ENCODE measurements at places on chromosomes 11 and 22.

DNA sequence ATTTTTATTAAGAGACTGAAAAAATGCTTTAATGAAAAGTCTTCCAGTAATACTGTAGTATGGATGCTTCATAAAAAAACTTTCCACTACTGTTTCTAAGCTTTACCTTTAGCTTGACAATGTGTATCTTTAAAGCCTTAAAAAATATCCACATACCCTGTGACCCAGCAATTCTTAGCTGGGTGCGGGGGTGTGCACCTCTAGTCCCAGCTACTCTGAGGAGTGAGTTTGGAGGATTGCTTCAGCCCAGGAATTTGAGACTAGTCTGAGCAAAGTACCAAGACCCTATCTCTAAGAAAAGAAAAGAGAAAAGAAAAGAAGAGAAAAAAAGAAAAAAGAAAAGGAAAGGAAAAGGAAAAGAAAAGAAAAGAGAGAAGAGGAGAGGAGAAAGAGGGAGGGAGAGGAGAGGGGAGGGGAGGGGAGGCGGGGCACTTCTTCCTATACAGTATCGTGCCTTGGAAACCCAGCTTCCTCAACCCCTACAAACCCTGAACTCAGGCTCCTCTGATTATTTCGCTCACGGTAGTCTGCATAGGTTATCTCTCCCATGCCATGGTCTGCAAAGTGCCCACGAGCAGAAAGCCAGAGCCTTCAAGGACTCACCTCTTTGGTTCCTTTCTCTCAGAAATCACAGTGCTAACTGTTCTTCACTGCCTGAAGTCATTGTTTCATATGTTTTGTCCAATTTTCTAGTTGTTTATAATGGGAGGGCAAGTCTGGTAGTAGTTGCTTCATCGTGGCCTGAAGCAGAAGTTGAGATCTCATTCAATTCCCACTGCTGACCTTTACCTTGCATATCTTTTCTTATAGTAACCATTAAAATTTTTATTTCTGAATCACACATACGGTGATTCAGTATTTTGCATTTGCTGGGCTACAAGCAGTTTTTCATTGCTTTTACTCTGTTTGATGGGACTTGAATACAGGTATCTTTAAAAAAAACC is 82.2 kb downstream of the FAM83F start:
- no peak for DNase-seq

DNA sequence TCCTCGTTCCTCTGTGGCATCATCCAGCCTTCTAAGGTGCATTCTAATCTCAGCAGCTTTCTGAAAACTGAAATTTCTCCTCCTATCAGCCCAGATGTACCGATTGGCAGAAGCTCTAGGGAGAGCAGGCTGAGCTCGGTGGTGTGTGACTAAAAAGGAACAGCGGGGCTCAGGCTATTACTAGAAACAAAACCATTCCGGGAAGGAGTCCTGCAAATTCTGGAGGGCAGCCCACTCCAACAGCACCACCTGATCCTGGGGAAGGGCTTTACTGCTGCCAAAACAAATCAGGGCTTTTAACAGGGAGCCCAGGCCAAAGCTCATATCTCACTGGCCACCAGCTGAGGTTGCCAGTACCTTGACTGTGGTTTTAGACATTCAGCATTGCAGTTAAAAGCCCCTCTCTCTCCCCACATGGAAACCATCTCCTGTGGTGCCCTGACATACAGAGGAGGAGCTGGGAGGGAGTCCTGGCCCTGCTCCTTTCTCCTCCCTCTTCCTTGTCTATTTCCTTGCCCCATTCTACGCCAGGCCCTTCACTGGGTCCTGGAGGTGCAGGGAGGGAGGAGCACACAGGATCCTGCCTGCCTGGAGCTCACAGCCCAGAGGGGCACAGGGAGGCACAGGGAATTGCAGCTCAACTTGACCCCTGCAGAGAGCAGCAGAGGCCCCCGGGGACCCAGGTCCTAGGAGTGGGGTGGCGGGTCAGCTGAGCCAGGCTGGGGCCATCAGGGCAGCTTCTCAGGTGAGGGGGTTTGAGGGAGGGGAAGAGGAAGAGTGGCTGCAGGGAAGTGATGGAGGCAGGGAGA is 889 bp downstream of the PLAAT4 start:
- no peak for DNase-seq

- no peak for DNase-seq
Measured at GRCh38 chr22:39216143-39216490, 28.7 kb downstream of the PDGFB start.

- no peak for DNase-seq
Measured at GRCh38 chr11:79212741-79213190, 228.1 kb downstream of the TENM4 start.

DNA sequence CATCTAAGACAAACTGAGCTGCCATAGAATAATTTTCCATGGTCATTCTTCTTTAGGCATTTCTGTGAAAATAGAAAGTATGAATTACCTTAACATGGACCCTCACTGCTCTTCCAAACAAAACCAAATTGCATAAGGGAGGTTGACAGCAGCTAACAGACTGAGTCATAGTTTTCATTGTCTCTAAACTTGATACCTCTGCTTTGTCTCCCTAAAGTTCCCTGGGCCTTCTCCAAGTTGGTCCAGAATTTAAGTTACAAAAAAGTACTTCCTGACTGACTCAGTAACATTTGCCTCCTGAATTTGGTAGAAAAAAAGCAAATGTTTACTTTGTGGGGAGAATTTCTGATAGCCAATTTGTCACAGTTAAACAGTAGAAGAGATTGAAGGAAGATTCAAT is 3.0 kb downstream of the OR8D1 start:
- no peak for DNase-seq

- no peak for DNase-seq
Measured at GRCh38 chr22:48579043-48579927, 1248.4 kb downstream of the BRD1 start.

GRCh38 chr11:128235958-128236357 is 351.4 kb downstream of the ETS1 start:
- DNase-seq = no peak

DNA sequence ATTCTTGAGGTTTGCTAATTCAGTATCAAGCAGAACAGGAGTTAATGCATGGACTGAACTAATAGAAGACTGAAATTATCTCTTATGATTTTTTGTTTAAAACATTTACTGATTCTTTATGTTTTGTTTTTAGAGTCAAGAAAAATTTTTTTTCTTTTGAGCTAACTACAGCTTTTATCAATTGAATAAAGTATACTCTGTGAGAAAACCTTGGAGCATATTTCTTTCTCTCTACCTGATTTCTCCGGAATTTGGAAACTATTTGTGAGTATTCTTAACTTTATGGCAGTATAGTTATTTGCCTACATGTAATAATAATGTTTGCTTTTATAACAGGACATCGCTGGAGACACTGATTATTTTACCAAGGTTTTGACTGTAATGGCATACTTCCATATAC is 18.1 kb upstream of the CRTAM start:
- no peak for DNase-seq

GRCh38 chr11:96647621-96648020 is 257.8 kb downstream of the JRKL start:
- no peak for DNase-seq

GRCh38 chr22:20115691-20116375 is at the start of gene RANBP1:
Gene RANBP1 (plus strand): TSS chr22:20116104. CDS start chr22:20116185, 81 bp downstream.
- DNase-seq = no peak

- no peak for DNase-seq
Measured at GRCh38 chr11:59180168-59180776, 8.3 kb downstream of the DTX4 start.

DNA sequence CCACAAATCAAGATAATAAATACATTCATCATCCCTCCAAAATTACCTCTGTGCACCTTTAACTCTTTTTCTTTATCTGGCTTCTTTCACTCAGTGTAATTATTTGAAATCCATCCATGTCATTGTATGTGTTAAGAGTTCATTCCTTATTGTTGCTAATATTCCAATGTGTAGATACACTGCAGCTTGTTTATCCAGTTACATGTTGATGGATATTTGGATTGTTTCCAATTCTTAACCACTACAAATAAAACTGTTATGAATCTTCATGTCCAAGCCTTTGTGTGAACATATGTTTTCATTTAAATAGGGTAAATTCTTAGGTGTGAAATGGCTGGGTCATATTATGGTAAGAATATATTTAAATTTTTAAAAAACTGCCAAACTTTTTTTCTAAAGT is 323.3 kb upstream of the NCAM1 start:
- DNase-seq = no peak

DNA sequence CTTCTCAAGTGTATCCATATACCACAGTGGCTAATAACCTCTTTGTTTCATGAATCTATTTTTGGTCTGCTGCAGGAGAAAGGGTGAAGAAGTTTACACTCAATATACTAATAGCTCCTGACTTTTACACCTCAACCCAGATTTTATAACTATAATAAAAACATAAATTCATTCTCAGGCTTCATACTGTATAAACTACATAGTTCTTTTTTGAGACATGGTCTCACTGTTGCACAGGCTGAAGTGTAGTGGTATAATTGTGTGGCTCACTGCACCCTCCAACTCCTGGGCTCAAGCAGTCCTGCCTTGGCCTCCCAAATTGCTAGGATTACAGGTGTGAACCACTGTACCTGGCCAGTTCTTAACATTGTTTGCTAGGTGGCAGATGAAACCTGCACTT is 17.8 kb upstream of the CCDC179 start:
- no peak for DNase-seq

- DNase-seq = no peak
Measured at GRCh38 chr11:106624377-106624776, 393.9 kb downstream of the GUCY1A2 start.

GRCh38 chr22:26949193-26949592 is 291.8 kb downstream of the MIAT start:
- no peak for DNase-seq

GRCh38 chr22:20833225-20833665 is 25.4 kb downstream of the PI4KA start:
- DNase-seq = no peak

- no peak for DNase-seq
Measured at GRCh38 chr11:10693509-10694081, at the start of gene IRAG1. Gene IRAG1 (minus strand): TSS chr11:10693755. CDS start chr11:10693602, 153 bp downstream.

DNA sequence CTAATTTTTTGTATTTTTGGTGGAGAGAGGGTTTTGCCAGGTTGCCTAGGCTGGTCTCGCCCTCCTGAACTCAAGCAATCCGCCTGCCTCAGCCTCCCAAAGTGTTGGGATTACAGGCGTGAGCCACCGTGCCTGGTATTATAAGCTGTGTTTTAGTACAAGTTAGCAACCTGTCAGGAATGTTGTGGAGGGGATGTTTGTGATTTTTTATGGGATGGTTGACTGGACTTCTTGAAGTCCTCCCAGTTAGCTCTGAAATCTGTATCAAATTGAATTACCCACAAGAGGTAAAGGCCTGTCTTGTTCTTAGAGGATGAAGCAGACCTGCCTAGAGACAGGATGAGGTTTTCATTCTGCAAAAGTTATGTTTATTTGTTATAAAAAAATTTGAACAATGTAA is 34.1 kb upstream of the IL18BP start:
- DNase-seq = no peak

DNA sequence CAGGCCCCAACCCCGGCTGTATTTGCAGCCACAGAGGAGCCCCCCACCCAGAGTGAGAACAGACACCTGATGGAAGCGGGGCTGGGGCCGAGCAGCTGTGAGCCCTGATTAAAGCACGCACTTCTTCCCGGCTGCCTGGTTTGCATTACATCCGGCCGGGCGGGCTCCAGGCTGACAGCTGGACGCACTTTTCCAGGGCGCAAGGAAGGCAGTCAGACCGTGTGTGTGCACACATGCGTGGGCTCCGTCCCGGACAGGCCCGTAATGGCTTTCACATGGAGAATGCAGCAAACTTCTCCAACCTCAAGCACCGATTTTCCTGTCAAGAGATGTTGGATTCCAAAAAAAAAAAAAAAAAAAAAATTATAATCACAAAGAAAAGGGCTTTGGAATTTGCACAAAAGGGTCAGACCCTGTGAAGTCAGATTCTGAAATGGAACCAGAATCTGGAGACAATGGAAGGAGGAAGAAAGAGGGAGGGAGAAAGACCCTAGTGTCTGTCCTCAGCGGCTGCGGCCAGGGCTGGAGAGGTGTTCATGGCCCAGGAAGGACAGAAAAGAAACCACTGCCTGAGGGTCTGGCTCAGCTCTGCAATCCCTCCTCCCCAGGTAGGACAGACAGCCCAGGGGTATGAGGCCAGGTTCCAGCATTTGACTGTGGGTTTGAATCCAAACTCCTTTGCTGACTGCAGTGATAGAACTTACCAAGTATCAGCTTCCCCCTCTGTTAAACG is 365.5 kb downstream of the MN1 start:
- DNase-seq = no peak
